CD4-positive, alpha-beta memory T cell (primary cell): ENCODE measurements at places on chromosomes 12 and 14. TPM values are rescaled to one million over a fixed set of nuclear protein-coding genes. Genes with fewer than 3 reads are reported as not detected.

DNA sequence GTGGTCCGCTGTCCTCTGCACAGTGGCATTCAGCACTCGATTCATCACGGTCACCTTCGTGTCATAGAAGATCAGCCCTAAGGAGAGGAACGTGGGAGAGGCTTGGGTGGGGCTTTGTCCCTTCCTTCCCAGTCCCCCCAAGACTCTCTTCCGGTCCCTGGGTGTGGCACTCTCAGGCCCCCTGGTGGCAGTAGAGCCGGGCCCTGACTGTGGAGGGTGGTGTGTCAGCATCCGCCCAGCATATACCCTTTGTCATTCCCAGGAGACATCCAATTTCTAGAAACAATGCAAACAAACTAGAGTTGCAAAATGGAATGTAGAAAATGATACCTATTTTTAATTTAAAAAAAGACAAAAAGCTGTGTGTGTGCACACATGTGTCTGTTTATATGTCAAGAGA lies 45.0 kb downstream of the TRAFD1 start:
- DNase-seq = peak; percentile 18

GRCh38 chr12:124720004-124720680 lies 143.5 kb downstream of the SCARB1 start:
- no peak for DNase-seq

DNA sequence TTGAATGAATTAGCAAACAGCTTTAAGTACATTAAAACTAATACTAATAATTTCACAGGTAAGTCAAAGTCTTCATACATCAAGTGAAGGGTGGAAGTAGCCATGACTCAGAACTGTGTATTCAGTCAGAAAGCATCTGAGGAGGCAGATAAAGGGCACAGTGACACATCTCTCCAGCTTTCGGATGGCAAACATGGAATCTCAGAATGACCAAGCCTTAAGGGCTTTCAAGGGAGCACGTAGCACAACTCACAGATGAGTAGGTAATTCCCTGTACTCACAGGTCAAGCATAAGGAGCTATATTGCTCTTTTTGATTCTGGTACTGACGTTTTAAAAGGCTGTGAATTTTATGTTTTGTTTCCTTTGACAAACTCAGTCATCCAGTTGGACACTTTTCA lies 56.0 kb downstream of the MDGA2 start:
- no peak for DNase-seq

DNA sequence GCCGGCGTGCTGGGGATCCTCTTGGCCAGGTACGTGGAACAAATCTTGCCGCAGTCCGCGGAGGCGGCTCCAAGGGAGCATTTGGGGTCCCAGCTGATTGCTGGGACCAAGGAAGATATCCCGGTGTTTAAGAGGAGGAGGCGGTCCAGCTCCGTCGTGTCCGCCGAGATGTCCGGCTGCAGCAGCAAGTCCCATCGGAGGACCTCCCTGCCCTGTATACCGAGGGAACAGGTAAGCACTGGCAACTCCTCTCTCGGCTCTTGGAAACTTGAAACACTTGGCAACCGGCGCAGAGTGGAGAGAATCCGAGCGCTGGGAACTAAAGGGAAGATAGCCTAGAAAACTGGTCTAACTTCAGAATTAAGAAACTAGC lies 1.7 kb downstream of the PDE3A start:
- DNase-seq = no peak

GRCh38 chr14:94109915-94110250 lies 653 bp upstream of the IFI27 start:
- DNase-seq = no peak

- no peak for DNase-seq
These were observed 56.0 kb downstream of the SYNE2 start for GRCh38 chr14:63908667-63909264.

DNA sequence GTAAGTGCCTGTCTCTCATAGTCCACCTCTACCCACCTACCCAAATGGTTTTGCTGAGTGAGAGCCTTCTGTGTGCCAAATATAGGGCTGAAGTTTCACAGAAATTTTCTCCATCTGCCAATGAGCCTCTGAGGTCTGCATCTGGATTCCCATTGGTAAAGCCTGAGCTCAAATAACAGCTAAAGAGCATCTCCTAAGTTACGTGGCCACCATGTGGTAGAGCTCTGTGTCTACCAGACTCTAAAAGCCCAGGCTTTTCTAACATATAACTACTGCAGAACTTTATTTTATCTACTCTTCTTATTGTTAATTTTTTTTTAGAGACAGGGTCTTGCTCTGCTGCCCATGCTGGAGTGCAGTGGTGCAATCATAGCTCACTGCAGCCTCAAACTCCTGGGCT lies 16.0 kb downstream of the AMDHD1 start:
- DNase-seq = no peak

- no peak for DNase-seq
These were observed 4.8 kb upstream of the TNS2 start for GRCh38 chr12:53044896-53045695.

DNA sequence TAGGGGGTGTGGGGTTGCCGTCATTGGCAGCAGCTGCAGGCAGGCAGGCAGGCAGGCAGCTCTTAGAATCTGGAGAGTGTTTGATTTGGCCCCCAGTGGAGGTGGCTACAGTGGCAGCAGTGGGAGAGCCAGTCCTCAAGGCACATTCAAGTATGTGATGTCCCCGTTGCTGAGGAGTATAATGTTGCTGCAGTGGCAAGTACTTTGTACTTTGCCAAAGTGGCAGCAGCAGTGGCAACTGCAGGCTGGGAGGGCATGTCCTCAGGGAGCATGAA lies 147.1 kb downstream of the PAPOLA start:
- DNase-seq = no peak

FAM90A1 gene
- total RNA-seq = not detected
